ENCODE measurements at places on chromosomes 1 and 21.

DNA sequence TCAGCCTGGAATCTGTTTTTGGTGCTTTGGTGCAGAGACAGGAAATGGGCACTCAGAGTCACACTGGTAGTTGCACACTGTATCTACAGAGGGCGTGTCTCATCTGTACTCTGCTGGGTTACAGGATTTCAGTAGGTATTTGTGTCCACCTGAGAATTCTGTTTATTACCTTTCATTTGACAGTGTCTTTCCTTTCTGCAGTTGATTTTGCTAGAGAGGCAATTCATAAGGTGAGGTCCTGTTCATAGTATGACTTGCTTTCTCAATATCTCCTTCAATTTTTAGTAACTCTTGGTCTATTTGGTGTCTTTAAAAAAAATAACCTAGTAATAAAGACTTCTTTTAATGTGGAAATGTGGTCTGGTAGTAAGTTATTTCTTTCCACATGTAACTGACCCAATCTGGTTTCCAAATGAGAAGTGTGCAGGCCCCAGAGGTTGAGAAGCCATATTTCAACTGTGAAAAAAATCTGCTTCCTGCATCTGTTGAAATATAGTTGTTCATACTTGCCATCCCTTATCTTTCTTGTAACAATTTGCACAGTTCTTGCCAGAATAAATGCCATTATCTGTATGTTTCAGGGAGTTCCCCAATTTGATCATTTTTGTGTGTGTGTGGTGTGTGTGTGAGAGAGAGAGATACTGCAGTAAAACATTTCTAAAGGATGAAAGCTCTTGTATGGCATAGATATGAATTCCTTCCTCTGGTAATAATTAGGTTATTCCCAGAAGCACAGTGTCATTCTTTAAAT, 78.4 kb upstream of the DNAJC6 start:
- no peak for DNase-seq

DNA sequence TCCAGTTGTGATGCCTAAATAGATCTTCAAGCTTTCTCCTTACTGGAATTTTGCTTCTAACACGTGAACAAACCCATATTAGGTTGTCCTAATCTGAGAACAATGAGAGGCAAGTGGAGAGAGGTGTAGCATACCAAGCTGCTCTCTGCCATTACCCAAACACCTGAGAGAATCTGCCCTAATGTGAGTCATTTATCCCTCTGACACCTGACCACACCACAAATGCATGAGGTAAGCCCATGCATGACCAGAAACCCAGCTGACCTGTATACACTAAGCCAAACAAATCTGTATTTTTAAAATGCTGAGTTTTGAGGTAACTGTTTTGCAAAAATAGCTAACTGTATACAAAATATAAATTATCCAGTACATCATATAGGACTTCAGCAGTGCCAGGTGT, 1458.1 kb upstream of the B3GALT2 start:
- DNase-seq: no peak

DNA sequence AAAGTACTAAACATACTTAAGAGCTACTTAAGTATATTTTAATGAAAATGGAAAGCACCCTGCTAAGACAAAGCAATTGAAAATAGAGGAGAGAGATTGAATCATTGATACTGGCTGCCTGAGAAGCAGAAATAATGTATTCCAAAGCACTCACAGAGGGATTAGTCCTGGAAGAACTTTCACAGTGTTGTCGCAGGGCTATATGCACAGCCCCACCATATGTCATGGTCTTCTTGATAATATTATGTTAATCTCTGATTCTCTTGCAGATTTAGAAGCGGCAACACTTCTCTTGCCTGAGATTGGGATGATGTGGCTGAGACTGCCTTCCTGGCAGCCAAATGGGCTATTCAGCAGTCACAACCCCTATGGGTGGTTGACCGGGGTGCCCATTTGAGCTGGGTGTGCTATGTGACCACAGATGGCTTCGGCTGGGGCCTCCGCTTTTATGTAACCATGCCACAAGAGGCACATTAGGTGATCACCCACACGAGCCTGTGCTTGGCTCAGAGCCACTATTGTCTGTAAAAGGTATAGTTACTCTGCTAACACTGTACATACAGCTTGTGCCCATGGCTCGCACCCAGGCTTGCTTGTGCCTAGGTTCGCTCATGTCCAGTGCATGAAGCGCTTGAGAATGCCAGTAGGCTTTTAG, 152.2 kb upstream of the SGIP1 start:
- no peak for DNase-seq

GRCh38 chr1:99850459-99851291, 514 bp downstream of the AGL start:
- peak; percentile 11 for DNase-seq

- DNase-seq: no peak
Observed at GRCh38 chr1:228012555-228012954, 5.8 kb downstream of the WNT3A start.

- DNase-seq: no peak
Observed at GRCh38 chr1:14522077-14522925, 76.2 kb upstream of the KAZN start.

DNA sequence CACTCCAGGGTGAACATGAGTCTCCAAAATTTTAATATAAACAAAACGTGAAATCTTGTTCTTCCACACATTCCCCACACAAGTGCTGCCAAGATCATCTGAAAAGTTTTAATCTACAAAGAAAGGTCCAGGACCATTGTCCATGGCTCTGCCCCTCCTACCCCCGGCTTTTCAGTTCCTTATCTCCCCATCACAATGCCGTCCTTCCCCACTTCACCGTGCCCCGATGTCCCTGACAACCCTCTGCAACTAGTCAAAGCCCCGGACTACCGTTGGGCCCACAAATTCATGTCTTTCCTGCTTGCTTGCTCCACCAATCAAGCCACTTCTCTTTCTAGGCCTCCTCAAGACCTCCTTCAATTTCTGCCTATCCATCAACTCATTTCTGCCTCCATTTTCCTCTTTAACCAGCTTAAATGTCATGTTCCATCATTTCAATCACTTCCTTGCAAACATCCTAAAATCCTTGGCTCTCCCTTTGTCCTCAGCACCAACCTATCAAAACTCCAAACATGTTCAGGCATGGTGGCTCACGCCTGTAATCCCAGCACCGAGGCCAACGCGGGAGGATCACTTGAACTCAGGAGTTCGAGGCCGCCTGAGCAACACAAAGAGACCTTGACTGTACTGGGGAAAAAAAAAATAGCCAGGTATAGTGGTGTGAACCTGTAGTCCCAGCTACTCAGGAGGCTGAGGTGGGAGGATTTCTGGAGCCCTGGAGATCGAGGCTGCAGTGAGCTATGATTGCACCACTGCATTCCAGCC, 14.0 kb upstream of the BMP8B start:
- DNase-seq: no peak

GRCh38 chr1:9238550-9238949, 4.0 kb downstream of the H6PD start:
- DNase-seq: peak; percentile 30

- no peak for DNase-seq
Observed at GRCh38 chr1:206834711-206835110, 30.7 kb upstream of the IL20 start.

DNA sequence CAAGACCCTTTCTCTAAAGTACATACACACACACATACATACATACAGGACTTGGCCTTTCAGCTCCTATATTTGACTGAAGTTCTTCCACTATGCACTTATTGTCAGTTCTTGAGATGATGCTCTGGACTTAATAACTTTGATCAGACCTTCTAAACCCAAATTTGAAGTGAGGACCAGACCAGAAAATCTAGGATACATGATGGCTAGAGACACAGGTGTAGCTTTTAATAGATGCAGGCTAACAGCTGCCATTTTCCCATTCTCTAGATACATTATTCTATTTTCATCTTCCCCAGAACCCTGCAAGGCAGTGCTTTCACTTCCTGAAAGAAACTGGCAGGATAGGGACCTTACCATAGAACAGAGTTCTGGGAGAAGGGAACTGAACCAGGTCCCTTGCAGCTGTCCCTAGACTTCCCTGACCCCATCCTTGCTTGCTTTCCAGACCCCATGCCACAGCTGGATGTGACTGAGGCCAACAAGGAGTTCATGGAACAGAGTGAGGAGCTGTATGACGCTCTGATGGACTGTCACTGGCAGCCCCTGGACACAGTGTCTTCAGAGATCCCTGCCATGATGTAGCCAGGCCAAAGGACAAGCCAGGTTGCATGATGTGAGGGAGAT, 14.9 kb upstream of the RAB42 start:
- no peak for DNase-seq

- DNase-seq: no peak
Observed at GRCh38 chr1:115136706-115137105, 47.4 kb upstream of the TSPAN2 start.

GRCh38 chr1:186530109-186530508, 69.2 kb upstream of the PDC start:
- DNase-seq: no peak

DNA sequence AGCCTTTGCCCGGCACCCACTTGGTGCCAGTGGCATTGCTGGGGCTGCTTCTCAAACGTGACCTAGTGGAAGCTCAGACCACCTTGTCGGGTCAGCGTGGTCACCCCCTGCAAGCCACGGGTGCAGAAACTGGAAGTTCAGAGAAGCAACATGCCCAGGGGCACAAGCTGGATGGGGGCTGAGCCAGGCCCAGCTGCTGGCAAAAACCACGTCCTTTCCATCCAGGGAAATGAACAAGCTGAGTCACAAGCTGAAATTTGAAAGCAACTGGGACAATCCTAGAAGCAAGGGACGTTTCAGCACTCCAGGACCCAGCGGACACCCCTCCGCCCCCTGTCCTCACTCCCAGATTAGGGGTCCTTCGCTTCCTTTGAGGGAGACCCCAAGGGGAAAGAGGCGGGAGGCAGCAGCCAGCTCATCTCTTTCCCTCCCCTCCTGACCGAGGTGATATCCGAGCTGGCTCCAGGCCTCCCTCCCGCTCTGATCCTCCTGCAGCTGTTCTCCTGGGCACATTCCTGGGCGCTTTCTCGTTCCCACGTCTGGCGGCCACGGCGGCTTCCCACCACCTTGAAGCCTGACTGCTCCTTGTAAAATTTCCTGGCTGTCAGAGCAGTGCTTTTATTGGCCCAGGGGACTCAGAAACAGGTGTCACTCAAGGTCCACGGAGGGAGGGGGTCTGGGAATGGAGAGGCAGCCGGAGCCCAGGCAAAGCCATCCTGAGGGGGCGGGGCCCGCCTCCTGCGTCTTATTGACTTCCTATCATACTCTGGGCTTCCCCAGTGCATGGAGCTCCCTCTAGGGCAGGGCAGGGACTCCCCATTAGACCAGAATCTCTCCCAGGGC, 62.8 kb downstream of the PAX7 start:
- DNase-seq: no peak

DNA sequence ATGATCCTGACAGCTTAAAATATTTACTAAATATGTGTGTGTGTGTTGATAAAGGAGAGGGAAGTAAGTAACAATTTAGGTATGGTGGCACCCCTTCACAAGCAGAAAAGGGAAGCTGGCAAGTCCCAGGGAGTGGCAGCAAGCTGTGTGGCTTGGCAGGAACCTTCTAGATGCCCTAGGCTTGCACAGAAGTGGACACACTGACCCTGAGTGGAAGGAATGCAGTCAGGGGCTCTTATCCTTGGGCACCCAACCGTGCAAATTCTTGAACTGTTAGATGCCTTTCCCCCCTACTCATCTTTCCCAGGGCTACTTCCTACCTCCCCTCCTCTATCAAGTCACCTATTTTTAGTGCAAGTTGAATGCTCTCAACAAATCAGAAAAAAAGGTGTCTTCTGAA, 18.9 kb downstream of the ACP6 start:
- peak; percentile 91 for DNase-seq

- DNase-seq: no peak
Observed at GRCh38 chr1:229225331-229225782, 45.6 kb upstream of the RAB4A start.

- DNase-seq: no peak
Observed at GRCh38 chr1:17932164-17932563, 175.4 kb upstream of the IGSF21 start.

DNA sequence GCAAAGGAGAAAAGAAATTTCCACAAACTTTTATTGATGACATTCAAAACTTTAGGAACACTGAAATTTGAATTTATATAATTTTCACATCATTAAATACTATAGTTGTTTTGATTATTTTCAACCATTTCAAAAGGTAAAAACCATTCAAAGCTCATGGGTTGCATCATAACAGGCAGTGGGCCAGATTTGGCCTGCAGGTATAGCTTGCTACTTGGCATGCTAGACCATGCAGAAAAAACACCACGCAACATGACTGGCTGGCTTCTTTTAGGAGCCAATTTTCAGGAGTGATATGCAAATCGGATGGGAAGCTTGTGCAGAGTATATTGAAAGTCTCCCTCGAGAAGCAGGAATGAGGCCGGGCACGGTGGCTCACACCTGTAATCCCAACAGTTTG, 144.8 kb downstream of the GLUL start:
- DNase-seq: peak; percentile 51

DNA sequence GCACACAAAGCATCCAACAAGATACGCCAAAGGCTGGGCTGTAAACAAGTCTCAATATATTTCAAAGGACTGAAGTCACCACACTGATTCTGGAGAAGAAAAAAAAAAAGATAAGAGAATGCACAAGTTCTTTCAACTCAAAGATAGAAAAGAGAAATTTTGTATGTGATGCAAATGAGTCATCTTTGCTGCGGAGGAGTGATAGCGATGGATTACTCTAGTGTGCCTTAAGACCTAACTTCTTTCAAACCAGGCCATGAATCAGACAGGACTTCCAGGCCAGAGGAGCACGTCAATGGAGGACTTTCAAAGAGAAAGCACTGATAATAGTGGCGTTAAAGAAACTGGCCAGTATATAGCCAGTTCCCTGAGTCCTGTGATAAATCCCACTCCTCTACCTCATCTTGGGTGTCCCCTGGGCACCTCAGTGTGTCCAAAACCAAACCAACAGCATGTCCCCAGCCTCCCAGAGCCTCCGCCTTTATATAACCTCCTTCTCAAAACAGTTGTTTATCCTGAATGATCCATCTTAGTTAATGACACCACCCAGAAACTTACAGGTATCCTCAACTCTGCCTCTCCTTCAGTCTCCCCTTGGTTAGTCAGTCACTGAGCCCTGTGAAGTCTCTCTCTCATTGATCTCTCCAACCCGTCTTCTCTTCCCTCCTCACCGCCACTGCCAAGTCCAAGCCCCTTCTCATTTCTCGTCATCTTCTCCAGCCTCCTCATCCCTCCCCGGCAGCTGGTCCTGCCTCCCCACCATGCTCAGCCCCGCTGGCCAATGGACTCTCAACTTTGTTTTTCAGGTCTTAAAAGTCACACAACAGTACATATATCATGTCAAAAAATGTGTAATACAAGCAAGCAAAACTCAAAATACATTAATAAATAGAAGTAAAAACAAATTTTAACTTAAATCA, 47.2 kb upstream of the IFFO2 start:
- DNase-seq: no peak
